ENCODE measurements at places on chromosomes 12 and 14. TPM values are rescaled to one million over a fixed set of nuclear protein-coding genes. Genes with fewer than 3 reads are reported as not detected.
A peak's percentile ranks its signal among the peaks of the same experiment; 100 is the strongest.

- DNase-seq, result no peak
These were observed 14.2 kb upstream of the HELB start for GRCh38 chr12:66288121-66288520.

GRCh38 chr12:112496496-112496895, 77.7 kb downstream of the PTPN11 start:
- DNase-seq, result no peak

DNA sequence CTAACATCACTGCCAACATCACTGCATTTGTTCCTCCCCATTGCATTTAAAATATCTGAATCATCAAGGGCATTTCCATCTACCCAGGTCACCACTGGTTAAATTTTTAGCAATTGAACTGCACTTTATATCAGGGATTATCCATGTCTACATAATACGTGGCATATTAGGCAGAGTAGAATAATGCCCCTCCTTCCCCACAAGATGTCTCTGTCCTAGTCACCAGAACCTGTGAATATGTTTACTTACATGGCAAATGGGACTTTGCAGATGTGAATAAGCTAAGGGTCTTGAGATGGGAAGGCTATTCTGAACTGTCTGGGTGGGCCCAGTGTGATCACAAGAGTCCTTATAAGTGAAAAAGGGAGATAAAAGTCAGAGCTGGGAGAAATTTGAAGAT, 181.7 kb upstream of the ARID2 start:
- DNase-seq, result no peak

- DNase-seq, result no peak
These were observed 47.9 kb upstream of the PLEKHG6 start for GRCh38 chr12:6262623-6263022.

DNA sequence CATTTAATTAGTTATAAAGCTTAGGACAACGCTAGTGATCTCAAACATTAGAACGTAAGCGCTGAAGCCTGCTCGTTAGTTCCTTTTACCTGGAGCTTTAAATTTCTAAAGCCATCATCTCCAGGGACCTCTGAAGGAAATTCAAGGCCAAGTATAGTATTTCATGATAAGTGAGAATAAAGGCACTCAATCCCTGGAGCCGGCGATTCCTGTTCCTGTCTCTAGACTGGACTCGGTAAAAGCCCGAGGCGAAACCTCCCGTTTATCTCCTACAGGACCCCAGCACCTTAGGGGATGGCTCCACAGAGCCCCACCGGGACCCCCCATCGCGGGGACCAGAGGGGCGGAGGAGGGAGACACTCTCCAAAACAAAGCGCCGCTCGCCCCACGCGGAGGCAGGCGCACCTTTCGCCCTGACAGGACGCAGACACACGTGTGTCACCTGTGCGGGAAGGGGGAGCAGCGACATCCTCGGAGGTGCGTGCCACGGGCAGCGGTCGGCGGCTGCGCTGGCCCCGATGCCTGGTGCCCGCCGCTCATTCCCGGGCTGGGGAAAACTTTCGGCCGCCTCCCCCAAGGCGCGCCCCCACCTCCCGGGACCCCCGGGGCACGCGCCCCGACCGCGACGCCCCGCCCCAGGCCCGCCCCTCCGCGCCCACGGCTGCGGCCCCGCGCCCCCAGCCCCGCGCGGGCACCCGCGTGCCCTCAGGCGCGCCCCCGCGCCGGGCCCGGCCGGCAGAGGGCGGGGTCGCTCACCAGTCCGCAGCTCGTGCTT, 678 bp downstream of the RPS6KA5 start:
- DNase-seq, result peak; percentile 69

DNA sequence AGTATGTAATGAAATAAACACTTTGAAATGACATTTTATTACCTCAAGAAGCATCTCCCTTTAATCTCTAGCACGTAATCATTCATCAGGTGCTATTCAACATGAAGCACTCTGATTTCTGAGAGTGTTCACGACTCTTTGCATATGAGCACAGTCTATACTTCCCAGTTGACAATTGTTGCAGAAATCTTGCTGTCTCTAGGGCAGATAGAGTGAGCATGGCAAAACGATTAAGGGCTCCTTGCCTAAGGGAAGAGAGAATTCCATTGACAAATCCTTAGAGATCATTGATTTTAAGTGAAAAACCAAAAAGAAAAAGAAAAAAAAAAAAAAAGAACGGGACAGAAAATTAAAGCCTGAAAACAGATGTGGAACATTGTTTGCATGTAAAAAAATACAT, 107.6 kb downstream of the C12orf50 start:
- DNase-seq, result no peak

GRCh38 chr12:13094367-13094766, 9.1 kb downstream of the GSG1 start:
- DNase-seq, result peak; percentile 42

GRCh38 chr12:8031872-8032241, 659 bp upstream of the FOXJ2 start:
- DNase-seq, result no peak

- peak; percentile 64 for DNase-seq
These were observed at the start of gene KCNH5 for GRCh38 chr14:63045234-63045611. Gene KCNH5 (minus strand): TSS chr14:63045458. CDS start chr14:63045186, 272 bp downstream.

DNA sequence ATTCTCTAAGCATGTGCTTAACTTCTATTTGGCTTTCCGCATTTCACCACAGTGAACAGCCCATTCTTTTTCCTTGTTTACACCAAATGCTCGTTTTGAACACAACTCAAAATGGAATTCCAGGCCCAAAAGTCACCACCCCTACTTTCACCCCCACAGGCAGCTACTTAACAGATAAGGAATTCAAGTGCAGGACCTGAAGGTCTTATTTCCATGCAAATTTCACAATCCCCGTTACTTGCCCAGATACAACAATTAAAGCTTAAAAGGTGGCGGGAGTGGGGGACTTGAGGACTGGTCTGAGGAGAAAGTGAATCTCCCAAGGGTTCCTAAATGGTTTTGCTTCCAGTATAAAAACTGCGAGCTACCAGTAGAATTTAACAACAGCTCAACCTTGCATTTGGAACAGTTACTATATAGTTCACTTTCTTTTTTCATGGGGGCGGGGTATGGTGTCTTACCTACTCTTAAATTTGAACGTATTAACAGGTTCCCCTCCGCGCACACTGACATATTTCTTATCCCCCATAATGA, 3.7 kb downstream of the USP44 start:
- no peak for DNase-seq

The VSIG10 gene
- polyA plus RNA-seq, result 14.8 TPM

DNA sequence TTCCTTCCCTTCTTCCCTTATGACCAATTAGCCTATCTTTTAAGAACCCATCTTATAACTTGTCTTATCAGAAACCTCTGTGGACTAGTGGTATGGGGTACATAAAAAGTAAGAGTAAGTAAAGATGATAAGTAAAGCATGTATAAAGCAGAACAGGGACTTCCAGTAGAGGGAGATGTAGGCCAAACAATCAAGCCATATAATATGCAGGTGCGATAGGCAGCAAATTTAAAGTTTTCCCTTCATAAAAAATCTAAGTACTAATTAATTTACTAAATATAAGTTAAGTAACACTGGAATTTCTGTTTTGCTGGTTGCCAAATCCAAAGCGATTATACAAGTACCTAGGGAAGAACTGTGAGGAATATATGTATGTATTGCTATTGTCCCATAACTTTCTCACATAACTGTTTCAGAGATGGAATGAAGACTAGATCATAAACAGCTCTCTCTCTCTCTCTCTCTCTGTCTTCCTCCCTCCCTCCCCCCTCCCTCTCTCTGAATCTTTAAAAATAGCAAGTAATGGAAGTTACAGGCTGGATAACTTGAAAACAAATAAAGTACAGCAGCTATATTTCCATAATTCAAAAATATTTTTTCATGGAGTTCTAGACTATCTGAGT, 25.7 kb downstream of the METTL25 start:
- DNase-seq, result no peak

The LYSET gene
- 11.1 TPM for polyA plus RNA-seq

The SERPINA6 gene
- polyA plus RNA-seq, result 1.8 TPM

- DNase-seq, result no peak
These were observed 109.0 kb downstream of the ESR2 start for GRCh38 chr14:64185184-64185583.
